ENCODE measurements at places on chromosomes 2 and 18. TPM values are rescaled to one million over a fixed set of nuclear protein-coding genes. Genes with fewer than 3 reads are reported as not detected.

GRCh38 chr2:169086893-169087467, 17.6 kb downstream of the DHRS9 start:
- no peak for DNase-seq

- no peak for DNase-seq
Observed at GRCh38 chr2:176002688-176003210, 682 bp upstream of the LNPK start.

- DNase-seq: no peak
Observed at GRCh38 chr2:105410554-105410953, 11.7 kb upstream of the FHL2 start.

DNA sequence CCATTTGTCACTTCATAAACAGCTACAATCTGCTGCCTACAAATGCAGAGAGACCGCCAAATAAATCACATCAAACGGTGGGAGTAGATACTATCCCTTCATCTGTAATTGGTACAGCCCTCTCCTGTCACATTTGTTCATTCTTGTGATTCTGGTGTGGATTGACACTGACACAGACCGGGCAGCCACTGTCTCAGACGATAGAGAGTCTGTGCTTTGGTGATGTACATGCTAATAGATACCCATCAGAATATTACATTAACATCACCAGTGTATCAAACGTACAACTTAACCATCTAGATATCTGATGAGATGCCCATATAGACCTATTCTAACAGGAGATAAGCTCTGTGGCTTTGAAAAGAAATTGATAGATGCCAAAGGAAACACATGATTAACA, 419.7 kb upstream of the ZEB2 start:
- no peak for DNase-seq

GRCh38 chr2:238237431-238238135, 2.3 kb downstream of the HES6 start:
- no peak for DNase-seq

GRCh38 chr2:236633775-236634560, 64.3 kb downstream of the ACKR3 start:
- DNase-seq: no peak

DNA sequence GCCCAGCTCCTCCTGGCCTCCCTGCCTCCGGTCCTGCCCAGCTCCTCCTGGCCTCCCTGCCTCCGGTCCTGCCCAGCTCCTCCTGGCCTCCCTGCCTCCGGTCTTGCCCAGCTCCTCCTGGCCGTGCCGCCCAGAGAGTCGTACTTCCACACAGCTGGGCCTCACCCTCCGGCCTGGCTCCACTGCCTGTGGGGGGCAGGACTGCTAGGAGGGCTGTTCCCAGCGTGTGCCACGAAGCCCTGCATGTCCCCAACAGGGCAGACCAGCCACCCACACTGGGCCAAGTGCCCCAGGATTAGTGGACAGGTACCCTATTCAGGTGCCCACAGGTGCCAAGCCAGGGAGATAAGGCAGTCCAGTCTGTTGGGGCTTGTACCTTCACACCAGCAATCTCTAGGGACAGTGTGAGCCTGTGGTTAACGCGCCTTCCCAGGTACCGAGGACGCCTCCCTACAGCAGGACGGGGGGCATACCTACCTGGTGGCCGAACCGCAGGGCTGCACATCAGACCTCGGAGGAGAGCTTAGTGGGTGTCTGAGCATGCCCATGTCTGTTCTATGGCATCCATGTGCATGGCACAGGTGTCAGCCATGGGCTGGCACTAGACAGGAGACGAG, 5.3 kb downstream of the GPC1 start:
- DNase-seq: no peak

- DNase-seq: no peak
Observed at GRCh38 chr2:212723226-212723625, 184.6 kb upstream of the ERBB4 start.

DNA sequence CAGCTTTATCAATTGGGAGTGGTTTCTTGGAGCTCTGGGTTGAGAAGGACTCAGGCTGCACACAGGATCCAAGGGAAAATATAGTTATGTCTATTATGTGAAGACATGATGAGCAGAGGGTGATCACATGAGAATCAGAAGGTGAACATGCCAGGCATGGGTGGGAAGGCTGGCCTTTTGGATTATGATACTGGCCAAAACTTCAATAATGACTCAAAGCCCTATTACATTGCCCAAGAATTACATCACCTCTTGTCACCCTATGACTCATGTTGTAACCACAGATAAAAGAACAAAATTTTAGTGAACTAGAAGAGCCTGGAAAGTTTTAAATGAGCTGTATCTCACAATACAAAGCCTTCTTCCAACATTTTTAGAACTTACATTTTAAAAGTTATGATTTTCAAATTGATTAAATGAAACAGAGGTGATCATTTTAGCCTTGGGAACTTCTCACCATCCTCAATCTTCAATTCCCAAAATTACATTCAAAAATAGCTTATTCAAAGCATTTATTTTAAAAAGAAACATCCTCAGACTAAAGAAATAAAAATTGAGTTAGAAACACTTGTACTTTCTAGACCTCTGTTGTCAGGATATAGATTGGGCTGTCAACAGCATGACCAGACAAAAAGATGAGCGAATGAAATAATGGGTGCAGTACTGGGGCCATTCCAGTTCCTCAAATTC, 428.3 kb downstream of the MBD2 start:
- no peak for DNase-seq

DNA sequence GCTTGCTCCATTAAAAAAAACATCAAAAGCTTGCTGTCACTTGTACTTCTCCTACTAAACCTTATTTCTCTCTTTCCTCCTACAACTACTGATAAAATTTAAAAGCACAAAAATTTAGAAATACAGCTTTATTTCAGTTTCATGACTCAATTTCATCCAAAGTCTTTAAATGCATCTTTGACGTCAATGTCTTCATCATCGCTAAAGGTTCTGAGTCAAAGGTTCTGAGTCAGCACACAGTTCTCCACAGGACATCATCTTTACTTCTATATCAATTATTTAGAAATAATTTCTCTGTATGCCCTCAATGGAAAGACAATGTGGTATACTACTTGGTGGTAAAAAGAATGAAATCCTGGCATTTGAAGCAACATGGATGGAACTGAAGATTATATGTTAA, 163.9 kb upstream of the DNMT3A start:
- no peak for DNase-seq

DNA sequence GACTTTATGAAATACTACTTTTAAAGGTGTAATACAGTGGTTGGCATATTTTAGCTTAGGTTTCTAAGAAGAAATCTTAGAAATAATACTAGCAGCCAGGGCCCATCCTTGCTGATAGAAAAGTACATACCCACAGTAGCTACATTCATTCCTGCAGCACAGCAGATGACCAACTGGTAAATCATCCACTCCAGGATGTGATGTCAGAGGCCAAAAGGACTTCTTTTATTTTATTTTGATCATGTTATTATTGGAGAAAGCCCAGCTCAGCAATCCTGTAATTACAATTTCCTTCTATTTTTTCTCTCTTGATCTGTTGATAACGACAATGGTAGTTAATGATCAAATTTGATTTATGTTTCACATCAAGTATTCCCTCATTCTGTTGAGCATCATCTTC, 18.0 kb upstream of the TTN start:
- DNase-seq: no peak

DNA sequence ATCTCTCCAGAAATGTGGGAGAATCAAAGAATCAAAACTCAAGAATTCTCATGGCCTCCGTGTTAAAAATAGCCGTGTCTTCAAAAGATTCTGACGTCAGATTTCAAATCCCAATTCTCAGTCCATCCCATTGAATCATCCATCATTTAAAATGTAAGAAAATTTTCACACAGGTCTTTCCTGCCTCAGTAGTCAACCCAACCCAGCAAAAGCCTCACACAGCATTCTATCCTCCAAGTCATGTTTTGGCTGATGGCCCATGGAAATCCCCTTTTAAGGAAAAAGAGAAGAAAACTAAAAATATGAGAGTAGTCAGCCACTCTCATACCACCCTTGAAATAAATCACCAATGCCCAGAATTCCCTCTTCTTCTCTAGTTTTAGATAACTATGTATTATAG, 211.8 kb downstream of the C1D start:
- no peak for DNase-seq

DNA sequence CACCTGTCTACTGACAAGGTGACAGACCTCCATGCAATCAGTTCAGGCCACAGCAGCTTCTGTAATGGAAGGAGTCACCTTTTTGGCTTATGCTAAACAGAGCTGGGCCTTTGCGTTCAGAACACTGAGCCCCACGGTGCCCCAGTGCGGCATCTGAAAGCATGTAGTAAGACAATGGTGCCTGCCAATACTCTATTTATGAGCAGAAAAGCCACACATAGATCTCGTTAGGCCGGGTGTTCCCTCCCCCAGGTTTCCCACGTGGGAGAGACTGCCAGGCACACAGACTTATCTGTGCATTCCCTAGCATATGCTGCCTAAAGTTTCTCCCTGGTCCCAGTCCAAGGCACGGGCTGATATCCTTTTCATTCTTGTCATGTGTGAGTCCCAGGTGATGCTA, 150.9 kb downstream of the ACTR3 start:
- DNase-seq: no peak

- no peak for DNase-seq
Observed at GRCh38 chr2:9527995-9528787, 27.4 kb downstream of the ADAM17 start.

- peak; percentile 28 for DNase-seq
Observed at GRCh38 chr2:82591718-82592117, 1867.4 kb downstream of the SUCLG1 start.

- no peak for DNase-seq
Observed at GRCh38 chr2:104656571-104657163, 197.2 kb upstream of the POU3F3 start.

DNA sequence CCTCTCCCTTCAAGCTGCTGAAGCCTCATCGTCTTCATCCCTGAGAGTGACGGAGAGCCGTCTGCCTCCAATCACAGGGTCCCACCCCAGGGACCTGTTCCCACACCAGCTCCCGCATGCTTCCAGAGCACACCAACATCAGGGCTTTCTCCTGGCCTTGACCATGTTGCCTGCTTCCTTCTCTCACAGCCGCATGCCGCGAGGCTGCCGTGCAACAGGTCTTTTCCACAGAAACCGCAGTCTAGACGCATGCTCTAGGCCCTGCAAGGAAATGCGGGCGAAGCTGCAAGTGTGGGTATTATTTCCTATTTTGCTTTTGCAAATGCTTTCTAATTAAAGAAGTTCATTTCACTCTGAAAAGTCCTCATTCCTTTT, 277.8 kb downstream of the EIPR1 start:
- DNase-seq: no peak

GRCh38 chr2:12202313-12203075, 456.1 kb downstream of the LPIN1 start:
- no peak for DNase-seq

GRCh38 chr2:190413421-190413820, 5.3 kb downstream of the MFSD6 start:
- DNase-seq: no peak

DNA sequence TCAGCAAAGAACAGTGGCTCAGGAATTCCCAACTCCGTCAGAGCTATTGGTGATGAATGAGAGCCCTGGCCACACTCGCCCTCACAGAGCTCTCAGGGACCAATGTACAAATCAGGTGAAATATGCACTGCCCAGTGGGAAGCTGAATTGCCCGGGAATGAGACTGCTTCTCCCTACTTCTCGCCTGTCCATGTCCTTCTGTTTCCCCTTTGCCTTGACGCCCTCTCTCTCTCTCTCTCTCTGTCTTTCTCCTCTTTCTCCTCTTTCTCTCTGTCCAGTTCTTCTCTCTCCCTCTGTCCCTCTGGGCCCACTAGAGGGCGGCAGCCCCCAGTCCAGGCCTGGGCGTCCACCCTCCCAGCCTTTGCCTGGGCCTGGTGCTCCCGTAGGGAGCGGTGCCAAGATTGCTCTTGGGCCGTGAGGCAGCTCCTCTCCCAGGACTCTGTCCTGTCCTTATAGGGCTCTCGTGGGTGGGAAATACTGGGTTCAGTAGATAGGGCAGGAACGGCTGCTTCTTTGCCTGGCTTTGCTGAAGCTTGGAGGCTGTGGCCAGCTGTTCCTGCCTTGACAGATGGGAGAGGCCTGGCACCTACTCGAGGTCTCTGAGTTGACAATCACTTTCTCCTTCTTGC, 28.4 kb upstream of the PUM2 start:
- DNase-seq: peak; percentile 85

DNA sequence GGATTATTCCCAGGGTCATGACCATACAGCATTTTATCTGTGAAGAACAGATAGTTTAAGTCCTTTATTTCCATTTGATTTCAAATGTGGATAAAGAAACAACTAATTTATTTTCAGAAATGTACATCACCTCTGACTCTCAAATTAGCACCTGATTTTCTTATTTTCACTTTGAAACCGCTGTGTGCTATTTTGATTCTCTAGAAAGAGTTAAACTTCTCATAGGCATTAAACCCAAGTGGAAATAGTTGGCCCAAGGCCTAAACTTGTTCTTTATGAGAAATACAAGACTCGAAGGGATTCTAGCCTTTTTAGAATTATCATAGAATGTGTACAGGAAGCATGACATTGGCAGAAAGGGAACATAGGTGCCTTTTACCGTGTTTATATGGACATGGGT, 41.5 kb upstream of the LTBP1 start:
- DNase-seq: no peak

DNA sequence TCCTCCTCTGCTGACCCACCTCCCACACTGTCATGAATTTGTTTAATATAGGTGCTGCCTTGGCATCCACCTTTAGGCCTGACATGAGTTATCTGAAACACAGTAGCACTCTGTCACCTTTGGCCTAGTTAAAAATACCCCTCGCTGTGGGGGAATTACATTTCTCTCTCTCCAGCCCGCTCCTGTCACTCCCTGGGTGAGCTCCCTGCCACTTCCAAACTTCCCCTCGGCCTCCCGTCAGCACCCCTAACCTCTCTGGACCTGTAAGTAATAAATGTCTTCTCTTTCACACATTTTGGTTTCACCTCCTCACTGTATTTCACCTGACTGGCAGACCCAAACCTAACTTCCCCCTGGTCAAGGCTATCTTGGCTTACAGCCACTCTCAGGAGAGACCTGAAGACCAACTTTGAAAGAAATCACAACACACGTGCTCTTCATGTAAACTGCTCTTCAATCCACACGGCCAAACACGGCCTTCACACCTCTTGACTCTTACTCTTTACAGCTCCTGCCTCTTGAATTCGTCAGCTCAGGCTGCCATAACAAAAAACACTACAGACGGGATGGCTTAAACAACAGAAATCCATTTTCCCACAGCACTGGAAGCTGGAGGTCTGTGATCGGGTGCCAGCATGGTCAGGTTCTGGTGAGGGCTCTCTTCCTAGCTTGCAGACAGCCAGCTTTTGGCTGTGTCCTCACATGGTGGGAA, 28.3 kb downstream of the REEP1 start:
- no peak for DNase-seq

SNORC gene
- 0.61 TPM for total RNA-seq

ASPRV1 gene
- 0.64 TPM for total RNA-seq

GLB1L gene
- 6.5 TPM for total RNA-seq

FBXO15 gene
- 0.48 TPM for total RNA-seq

SERPINB12 gene
- total RNA-seq: not detected

DAW1 gene
- total RNA-seq: not detected

CLIP4 gene
- 0.77 TPM for total RNA-seq

TSPYL6 gene
- not detected for total RNA-seq

ERFE gene
- 2.1 TPM for total RNA-seq

Measured in H9 (cell line).